ENCODE measurements at places on chromosomes 16 and 17.

DNA sequence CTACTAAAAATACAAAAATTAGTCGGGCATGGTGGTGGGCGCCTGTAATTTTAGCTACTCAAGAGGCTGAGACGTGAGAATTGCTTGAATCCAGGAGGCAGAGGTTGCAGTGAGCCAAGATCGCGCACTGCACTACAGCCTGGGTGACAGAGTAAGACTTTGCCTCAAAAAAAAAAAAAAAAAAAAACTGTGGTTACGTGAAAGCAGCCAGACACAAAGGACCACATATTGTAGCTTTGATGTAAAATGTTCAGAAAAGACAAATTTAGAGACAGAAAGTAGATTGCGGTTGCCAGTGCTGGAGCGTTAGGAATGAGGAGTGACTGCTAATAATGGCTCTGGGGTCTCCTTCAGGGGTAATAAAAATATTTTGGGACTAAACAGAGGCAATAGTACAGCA lies 4.0 kb upstream of the MEAK7 start:
- DNase-seq = no peak

- DNase-seq = no peak
Measured at GRCh38 chr16:73019457-73020362, 28.2 kb downstream of the ZFHX3 start.

DNA sequence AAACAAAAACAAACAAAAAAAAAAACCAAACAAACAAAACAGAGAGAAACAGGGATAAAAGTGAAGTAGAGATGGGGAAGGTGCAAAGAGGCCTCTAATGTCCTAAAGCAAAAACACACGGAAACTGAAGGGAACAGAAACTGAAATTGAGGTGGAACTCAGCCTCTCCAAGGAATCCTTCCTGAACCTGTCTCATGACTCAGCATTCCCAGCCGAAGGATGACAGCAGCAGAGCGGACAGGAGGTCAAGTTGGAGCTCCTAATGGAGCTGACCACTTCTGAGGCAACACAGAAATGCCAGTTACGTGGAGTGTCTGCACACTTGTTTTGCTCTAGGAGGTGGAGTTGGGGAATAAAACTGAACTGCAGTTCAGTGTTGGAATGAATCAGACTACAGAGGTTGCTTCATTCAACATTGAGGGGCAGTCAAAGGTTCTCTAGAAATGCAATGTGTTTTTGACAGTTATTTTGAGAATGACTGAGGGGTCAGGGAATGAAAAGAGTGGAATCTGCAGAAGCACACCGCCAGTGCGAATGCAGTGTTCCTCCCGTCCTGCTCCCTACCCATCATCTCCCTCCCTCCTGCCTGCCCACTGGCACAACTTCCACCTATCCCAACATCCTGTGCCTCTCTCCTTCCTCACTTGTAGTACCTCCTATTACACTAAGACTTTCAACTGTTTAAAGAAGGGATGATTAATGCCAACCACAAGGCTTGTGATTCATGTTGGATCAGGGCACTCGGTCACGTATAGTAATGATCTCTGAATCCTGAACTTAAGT lies 6.3 kb downstream of the UBE2O start:
- no peak for DNase-seq

DNA sequence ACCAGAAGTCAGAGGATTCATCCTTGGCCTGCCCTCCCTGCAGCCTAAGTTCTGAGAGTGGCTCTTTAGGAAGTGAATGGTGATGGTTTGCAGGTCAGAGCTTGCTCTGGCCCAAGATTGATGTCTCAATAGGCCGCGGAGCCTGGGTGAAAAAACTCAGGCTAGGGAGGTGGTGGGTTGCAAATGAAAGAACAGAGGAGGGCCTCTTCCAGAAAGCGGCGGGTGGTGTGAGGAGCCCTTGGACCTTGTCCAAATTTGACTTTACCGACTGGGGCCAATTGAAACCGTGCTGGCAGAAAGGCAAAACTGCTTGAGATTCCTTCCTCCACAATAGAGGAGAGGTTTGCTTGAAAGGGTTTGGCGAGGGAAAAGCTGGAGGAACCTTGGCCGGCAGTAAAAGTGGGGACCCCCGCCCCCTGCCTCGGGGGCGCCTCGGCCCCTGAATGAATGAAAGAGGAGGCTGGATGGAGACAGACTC lies 331.3 kb downstream of the SEC14L1 start:
- DNase-seq = no peak

DNA sequence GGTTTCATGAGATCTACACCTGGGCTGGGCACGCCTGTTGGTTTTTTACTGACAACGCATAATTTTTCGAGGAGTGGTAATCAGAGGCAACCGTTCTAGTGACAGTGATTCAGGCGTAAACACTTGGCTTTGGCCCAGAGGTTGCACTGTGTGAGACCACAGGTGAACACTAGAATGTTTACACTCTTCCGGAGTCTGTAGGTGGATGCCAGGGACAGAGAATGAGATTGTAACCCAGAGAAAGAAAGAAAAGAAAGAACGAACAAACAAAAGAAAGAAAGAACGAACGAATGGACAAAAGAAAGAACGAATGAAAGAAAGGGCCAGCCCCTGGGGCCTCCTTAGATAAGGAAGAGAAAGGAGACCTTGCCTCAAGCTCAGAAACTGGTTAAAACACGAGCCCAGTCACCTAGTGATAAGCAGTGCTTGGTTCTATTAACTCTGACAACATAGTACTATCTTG lies 113.2 kb downstream of the PRKCB start:
- peak; percentile 52 for DNase-seq

DNA sequence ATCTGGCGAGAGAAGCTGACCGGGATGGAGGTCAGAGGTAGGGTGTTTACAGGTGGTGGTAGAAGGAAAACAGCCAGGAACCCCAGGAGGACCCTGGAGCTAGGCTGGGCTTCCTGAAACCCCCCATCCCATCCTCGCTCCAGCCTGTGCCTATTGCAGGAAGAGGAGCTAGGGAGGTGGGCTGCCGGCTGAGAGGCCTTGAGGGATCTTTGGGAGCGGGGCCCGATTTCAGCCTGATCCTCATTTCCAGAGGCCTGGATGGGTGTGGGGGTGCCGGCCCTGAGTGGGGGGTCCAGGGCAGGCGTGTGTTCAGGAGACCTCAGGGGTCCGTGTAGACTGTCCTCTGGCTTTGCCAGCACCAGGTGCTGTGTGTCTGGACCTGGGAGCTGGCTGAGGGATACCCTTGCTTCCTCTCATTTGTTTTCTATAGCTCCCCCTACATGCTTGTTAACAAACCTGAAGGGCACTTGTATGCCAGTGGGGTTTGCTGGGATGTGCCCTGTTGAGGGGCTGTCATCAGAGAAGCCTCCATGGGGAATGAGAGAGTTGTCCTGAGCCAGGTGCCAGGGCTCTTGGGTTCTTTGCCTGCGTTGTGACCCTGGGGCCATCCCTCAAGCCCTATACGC lies 18.9 kb upstream of the RAP1GAP2 start:
- DNase-seq = no peak

GRCh38 chr17:36072431-36073121 lies 8.5 kb downstream of the CCL18 start:
- DNase-seq = peak; percentile 39

- no peak for DNase-seq
Measured at GRCh38 chr16:81808933-81809480, 29.9 kb downstream of the PLCG2 start.

DNA sequence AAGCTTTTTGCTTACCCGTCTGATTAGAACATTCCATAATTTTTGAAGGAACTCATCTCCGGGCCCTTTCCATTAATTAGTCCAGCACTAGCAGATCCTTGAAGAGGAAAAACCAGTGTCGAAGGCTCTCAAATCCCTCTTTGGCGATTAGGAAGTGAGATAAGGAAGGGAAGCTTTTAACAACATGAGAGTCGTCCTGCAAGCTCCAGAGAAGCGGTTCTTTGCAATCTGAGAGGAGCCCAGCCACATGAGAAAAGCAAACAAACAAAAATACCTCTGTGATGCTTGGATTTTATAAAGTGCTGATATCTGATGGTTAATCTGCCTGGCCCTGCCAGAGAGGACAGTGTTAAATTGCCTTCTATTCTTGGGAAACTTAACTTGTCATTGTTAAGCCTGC lies 339.8 kb upstream of the SALL1 start:
- DNase-seq = no peak

- no peak for DNase-seq
Measured at GRCh38 chr17:76897023-76897422, 28.8 kb downstream of the MGAT5B start.

GRCh38 chr17:18141210-18141803 lies 32.8 kb downstream of the MYO15A start:
- DNase-seq = peak; percentile 46

GRCh38 chr16:74698222-74698621 lies 2.4 kb downstream of the MLKL start:
- no peak for DNase-seq

- DNase-seq = no peak
Measured at GRCh38 chr16:14289692-14290340, 218.7 kb downstream of the MRTFB start.

DNA sequence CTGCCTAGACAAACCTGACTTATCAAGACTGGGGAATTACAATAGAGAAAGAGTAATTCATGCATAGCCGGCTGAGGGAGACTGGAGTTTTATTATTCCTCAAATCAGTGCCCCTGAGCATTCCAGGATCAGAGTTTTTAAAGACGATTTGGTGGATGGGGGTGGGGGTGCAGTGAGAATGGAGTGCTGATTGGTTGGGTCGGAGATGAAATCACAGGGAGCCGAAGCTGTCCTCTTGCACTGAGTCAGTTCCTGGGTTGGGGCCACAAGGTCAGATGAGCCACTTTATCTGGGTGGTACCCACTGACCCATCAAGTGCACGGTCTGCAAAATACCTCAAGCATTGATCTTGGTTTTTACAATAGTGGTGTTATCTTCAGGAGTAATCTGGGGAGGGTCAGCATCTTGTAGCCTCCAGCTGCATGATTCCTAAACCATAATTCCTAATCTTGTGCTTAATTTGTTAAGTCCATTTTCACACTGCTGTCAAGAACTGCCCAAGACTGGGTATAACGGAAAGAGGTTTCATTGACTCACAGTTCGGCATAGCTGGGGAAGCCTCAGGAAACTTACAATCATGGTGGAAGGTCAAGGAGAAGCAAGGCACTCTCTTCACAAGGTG lies 69.6 kb downstream of the MARF1 start:
- DNase-seq = no peak

DNA sequence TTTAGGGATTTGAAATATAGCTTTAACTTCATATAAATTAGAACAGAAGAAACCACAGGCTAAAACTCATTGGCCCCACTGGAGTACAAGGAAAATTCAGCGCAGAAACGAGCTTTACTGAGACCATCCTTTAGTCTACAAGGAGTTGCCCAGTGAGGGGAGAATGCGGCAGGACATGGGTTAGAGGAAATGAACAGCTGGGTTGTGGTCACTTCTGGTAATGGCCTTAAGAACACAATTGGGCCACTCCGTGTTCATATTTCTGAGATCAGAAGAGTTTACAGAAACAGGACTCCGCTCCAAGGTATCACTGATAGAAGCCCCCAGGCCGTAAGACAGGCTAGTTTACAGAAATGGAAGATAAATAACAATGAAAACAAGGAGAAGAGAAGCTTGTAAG lies 188.3 kb downstream of the ZFHX3 start:
- DNase-seq = no peak

DNA sequence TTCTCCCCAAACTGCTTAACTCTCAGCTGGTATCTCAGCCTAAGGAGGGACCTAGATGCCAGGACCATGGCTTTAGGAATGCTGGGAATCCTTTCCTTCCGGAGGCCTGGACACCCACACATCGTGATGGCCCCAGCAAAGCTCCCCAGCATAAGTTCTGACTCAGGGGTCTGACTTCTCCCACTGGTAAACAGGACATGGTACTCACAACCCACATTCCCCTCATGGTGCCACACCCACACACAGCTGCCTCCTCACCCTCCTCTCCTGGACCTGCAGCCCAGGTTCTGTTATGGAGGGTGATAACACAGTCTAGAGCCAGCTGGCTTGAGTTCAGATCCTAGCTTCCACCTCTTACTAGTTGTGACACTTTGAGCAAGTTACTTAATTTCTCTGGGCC lies 719 bp upstream of the RNF227 start:
- no peak for DNase-seq

DNA sequence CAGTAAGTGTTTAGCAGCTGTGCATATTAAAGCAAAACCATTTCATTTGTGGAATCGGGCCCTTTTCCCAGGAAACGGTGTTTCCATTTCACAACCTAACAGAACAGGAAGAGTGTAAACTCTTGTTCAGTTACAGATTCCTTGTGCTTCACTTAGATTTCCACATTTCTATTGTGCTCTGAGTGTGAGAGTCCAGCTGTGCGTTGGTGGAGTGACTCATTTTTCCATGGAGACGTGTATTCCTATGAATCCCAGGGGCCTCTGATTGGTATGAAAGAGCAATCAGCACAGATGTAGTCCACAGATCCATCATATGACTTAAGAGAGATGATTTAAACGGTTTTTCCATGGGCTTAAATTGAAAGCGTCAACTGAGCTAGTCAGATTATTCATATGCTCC lies 13.3 kb upstream of the CAVIN1 start:
- no peak for DNase-seq

DNA sequence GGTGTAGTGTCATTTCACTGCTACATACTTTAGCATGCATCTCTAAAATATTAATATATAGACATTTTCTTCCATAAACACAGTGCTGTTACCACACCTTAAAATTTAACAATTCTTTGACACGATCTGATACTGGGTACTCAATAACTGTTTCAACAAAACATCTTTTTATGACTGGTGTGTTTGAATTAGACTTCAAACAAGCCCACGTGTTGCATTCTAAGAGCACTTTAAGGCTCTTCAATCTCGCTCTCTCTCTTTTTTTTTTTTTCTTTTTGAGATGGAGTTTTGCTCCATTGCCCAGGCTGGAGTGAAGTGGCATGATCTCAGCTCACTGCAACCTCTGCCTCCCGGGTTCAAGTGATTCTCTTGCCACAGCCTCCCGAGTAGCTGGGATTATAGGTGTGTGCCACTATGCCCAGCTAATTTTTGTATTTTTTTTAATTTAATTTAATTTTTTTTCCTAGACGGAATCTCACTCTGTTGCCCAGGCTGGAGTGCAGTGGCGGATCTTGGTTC lies 15.8 kb upstream of the SLC46A1 start:
- DNase-seq = no peak

- DNase-seq = no peak
Measured at GRCh38 chr16:19809121-19809635, 75.5 kb downstream of the GPRC5B start.

GRCh38 chr16:52293204-52293603 lies 253.7 kb downstream of the TOX3 start:
- no peak for DNase-seq

GRCh38 chr17:42873315-42873714 lies 22.3 kb downstream of the AOC3 start:
- no peak for DNase-seq

GRCh38 chr16:54936201-54936978 lies 5.7 kb downstream of the IRX5 start:
- DNase-seq = no peak

DNA sequence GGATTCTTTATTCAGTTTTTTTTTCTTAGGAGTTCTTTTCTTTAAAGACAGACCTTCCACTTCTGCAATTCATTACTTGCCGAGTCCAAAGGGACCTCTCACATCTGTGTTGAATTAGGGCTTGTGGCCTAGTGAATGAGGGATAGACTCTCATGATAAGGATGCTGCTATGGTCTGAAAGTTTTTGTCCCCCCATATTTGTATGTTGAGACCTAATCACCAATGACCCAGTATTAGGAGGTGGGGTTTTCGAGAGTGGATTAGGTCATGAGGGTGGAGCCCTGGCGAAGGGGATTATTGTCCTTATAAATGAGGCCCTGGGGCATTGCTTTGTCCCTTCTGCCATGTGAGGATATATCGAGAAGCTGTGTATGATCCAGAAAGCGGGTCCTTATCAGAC lies 9.5 kb downstream of the KRT12 start:
- no peak for DNase-seq

GRCh38 chr17:75652934-75653549 lies 13.9 kb downstream of the RECQL5 start:
- no peak for DNase-seq

Data from effector CD4-positive, alpha-beta T cell (primary cell).